Hematopoietic multipotent progenitor cell treated with erythropoietin and hydrocortisone succinate and interleukin-3 and kit ligand, for 6 days (in vitro differentiated cells): ENCODE measurements at places on chromosomes 7 and 10.

DNA sequence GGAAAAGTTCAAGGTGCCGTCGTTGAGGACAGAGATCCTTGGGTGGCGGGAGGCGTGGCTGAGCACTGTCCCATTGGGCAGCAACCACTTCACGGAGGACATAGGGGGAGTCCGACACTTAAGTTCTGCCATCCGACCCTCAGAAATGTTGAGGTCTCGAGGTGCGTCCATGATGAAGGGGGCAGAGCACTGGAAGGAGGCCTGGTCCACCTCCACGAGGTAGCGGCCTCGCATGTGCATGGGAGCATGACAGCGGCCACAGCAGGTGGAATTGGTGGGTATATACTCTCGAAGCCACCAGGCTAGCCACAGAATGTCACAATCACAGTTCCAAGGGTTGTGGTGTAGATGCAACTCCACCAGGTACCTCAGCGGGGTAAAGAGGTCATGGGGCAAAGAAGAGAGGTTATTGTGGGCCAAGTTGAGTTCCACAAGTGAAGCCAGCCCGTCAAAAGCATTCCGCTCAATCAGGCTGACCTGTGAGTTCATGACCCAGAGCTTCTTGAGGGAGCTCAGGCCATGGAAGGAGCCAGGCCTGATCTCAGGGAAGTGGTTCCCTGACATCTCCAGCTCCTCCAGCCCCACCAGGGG, 1.7 kb downstream of the LRRC4 start:
- no peak for DNase-seq

DNA sequence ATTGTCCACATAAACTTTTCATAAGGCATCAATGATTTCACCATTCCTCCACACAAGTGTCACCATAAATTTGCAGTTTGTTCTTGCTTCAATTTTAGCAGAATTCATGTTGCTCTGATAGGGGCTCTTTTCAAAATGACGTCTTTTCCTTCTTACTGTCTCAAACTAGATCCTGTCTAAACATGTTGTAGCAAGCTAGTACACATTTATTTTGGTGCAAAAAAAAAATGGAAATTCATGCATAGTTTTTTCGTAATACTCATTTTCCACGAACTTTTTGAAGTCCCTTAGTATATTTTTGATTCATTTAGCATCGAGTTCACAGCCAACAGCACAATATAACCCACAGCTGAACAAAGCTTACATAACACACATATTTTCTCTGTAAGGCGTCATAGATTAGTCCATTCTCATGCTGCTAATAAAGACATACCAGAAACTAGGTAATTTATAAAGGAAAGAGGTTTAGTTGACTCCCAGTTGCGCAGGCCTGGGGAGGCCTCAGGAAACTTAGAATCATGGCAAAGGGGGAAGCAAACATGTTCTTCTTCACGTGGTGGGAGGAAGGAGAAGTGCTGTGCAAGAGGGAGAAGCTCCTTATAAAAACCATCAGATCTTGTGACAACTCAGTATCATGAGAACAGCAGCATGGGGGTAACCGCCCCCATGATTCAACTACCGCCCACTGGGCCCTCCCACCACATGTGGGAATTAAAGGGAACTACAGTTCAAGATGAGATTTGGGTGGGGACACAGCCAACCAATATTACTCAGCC, 301.5 kb downstream of the CCDC3 start:
- peak; percentile 10 for DNase-seq

DNA sequence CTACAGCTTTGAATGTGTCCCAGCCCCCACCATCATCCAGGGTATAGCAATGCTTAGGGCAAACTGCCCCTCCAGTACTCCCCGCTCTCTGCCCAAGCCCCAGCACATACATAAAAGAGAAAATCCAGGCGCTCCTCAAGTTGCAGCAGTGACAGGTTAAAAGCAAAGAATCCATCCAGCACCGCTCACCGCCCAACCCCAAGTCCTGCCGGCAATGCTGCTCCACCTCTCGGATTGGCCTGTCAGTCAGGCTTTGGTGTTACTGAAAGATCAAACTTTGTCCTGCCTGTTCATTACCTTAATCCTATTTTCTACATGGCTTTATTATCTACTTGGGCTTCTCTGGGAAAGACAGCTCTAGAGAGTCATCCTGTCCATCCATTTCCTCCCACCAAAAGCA, 31.9 kb downstream of the DPCD start:
- DNase-seq, result no peak

DNA sequence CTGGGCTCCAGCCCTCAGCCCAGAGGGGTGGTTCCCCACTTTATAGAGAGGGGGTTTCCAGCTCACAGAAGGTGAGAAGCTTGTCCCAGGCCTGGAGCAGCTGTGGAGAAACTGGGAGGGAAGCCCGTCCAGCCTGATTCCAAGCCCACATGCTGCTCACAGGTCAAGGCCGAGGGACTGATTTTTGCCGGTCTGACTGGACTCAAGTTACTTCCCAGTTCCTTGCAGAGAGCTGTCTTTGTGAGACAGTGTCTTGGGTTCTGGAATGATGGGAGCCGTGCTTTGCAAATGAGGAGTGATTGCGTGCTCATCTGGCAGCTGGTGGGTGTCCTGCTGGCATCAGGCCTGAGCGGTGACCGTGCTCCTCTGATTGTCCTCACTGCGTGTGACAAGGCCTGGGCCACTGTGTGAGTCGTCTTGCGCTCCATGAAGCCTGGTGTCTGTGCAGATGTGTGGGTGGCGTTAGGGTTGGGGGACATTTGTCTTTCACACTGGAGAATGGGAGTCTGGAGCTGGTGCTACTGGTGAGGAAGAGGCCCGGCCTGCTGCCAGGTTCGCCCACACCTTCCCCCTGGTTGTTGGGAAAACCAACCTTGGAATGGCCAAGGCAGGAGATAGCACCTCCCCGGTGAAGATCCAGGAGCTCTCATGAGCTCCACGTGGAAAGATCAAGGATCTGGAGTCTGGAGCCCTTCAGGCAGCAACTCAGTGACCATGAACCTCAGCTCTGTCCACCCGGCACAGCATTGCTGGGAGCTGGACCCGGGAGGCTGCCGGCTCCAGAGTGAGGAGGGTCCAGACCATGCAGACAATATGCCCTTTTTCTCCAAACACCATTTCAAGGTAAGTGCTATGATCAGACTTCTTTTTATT, 129.6 kb downstream of the SMURF1 start:
- no peak for DNase-seq

- no peak for DNase-seq
Measured at GRCh38 chr10:128540128-128540762, 414.0 kb upstream of the MKI67 start.

- peak; percentile 33 for DNase-seq
Measured at GRCh38 chr10:22816298-22816653, 101.9 kb upstream of the PIP4K2A start.

DNA sequence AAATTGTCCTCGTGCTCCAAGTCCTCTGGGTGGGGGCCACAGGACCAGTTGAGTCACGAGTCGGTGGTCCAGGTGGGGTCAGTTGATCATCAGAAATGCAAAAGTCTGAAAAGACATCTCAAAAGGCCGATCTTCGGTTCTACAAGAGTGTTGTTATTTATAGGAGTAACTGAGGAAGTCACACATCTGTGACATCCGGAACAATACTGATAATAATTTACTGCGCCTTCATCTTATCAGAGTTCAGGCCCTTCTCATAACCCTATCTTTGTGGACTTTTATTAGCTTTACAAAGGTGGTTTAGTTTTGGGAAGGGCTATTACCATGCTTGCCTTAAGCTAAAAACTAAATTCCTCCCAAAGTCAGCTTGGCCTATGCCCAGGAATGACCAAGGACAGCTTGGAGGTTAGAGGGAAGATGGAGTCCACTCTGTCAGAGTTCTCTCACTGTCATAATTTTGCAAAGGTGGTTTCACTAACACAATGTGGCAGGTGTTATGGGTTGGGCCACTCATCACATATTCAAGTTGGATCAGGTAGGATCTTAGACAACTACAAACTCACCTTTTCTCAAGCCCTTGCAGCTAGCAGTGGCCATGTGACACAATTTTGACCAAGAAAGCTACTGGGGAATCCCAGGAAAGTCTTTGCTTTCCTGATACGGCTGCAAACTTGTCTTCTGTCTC, 54.7 kb upstream of the CHST3 start:
- DNase-seq, result no peak

DNA sequence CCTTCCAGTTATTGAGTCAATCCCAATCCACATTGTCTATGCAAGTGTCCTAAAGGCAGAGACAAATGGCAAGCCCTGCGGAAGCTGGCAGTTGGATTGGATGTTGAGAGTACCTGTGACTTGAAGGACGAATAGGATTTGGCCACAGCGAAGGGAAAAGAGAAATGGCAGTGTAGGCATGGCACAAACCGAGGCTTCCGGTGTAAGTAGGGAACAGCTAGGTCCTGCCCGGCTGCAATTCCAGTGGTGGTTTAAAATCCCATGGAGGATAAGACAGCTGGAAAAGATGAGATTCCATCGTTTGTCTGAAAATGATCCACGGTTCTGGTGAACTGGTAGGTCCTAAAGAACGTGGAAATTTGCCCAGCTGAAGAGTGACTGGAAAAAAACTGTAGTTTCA, 296.2 kb downstream of the TCERG1L start:
- no peak for DNase-seq

DNA sequence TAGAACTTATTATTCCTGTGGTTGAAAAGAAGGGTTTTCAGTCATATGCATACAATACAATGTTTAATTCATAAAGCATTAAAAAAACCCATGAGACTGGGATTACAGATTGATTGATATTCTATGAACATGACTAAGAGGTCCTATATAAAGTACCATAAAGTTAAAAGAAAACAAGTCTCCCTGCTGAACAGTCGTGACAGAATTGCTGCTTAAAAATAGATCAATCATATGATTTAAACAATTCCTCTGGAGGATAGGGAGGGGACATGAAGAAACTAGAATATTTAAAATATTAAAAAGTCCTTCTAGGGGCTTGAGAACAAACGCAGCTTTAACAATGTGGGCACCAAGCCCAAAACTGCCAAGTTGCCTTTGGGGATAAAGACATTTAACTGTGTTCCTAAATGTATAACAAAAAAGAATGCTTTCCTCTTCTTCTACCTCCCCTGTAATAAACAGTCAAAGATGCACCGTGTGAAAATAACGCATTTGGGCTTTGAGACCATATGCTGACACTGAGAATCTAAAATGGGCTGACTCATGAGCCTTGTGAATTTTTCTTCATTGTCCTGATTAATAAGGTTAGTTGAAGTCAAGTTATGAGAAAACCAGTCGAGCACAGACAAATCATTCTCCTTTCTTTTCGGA, 25.8 kb downstream of the TWIST1 start:
- no peak for DNase-seq

DNA sequence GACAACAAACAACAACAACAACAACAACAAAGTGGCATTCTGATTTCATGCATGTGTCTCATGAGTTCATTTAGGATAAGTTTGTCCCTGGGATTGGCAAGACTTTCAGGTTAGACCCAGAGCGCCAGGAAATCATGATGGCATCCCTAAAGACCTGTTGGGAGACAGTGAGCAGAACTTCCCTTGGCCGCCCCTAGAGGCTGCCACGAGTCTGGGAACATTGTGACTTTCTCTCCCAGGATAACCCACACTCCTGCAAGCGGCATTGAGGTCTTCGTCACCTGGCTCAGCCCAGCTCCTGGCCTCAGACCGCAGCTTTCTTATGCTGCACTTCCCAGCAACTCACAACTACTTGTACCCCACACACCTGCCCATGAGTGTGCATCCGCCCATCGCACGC, 80.5 kb upstream of the RNF32 start:
- no peak for DNase-seq

DNA sequence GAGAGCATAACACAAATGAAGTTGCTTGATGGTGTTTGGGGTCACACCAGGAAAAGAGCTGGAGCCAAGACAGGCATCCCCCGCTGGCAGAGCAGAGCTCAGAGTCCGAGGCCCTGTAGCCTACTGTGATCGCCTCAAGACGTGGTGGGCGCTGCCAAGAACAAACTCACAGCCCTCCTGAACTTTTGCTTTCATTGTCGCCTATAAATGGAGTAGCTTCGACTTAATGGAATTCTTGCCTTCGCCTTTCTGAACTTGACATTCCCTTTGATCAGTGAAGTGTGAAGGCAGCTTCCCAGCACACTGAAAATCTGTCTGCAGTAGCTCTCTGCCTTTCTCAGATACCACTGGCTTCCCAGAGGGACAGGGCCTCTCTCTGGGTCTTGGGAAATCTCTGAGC, 21.3 kb downstream of the CPXM2 start:
- DNase-seq, result no peak

- no peak for DNase-seq
Measured at GRCh38 chr10:70784016-70784415, 1.2 kb downstream of the TBATA start.

DNA sequence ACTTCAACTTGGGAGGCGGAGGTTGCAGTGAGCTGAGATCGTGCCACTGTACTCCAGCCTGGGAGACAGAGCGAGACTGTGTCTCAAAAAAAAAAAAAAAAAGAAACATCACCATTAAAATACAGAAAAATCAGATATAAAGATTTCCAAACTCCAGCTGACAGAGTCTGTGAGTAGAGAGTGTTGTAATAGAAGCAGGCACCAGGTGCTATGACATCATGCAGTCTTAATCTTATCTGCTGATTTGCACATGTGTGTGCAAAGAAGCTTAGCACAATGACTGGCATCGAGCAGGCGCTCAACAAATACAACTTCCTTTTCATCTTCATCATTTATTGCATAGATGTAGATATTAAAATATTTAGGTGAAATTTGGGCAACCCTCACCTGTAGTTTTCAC, 92.2 kb downstream of the PRKCQ start:
- DNase-seq, result peak; percentile 70

DNA sequence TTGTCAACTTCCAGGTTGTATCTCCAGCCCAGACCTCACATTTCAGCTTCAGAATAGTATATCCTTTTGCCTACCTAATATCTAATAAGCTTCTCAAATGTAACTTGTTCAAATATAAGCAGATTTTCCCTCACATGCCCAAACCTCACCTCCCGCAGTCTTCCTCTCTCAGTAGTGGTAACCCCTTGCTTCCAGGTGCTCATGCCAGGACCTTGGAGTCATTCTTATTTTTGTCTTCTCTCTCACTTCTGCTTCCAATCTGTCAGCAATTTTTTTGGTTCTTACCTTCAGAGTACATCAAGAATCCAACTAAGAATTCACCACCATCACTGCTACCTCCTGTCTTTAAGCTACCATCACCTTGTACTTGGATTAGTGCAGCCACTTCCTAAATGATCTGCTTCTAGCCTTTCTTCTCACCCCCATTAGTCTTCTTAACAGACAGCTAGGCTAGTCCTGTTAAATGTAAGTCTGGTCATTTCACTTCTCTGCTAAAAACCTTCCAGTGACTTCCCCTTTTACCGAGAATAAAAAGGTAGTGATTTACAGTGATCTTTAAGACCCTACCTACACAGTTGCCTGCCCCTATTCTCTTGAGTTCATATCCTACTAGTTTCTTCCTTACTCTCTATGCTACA, 14.0 kb downstream of the ANKIB1 start:
- DNase-seq, result no peak

DNA sequence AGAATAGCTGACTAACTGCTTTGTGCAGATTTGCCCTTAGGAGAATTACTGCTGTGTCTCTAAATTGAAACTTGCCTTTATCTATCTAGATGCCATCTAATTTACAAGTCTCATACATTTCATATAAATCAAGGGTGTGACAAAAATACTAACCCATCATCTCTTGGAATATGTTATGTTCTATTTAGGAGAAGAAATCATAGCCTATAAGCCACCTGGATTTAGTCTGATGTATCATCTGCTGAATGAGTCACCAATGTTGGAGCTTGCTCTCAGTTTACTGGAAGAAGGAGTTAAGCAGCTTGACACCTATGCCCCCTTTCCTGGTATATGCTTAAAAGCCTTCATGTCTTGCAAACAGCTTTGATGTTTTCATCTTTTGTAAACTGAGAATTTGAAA, 43.5 kb downstream of the NUP205 start:
- no peak for DNase-seq

GRCh38 chr10:13681095-13681494, 94.3 kb downstream of the PRPF18 start:
- no peak for DNase-seq

GRCh38 chr10:89814278-89814677, 112.9 kb downstream of the KIF20B start:
- DNase-seq, result no peak
